ENCODE measurements at places on chromosomes 7 and 10.
A peak's percentile ranks its signal among the peaks of the same experiment; 100 is the strongest.

DNA sequence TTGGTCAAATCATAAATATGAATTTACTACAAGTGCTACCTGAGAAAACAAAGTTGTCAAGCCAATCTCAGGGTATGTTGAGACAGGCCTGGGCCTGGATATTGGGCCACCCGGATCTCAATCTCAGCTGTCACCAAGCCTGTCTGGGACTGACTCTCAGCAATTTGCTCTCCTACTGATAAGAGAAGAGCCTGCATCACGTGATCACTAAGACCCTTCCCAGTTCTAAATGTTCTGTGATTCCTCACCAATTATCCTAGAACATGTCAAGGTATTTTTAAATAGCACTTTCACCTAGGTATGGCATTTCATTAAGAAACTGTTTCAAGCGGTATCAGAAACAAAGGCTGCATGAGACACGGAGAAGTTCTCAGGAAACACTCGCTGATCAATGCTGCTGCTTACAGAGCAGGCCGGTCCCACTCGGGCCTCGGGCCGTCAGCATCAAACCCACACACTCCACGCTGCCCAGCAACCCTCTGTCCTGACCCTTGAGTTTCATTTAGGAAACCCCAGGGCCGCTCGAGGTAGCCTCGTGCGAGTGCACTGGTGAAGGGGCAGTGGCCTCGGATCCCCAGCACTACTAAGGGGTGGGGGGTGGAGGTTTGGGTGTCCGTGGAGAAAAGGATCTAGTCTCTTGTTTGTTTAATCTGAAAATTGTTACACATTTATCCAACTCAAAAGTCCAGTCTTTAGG is 4.1 kb downstream of the KLF6 start:
- DNase-seq, result no peak

DNA sequence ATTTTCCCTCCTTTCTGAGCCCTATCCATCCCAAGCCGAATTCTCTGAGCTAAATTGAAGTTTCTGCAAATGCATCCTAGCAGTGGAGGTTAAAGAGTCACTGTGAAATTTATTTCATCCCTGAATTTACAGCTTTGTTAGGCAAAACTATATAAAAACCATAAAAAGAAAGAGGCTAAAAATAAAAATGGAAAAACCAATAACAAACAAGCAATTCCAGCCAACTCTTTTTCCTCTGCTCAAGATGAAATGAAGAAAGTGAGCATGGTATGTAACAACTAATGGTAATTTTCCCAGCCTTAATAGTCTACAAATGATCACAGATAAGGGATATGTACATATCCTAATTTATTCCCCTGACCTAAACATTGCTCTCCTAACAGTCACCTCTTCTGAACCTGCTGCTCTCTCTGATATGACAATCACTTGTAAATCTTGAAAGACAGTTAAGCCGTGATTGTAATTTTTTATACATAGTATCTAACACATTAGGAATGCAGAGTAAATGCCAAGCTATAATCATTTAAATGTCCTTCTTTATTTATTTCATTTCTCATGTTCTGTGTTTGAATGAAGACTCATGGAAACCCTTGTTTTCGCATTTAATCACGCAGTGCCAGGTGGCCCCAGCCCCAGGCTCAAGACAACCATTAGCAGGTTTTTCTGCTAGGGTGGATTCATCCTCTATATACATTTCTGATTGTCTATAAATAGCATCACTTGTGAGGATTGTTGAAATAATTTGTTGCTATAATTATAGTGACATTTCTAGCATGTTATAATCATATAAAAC is 48.6 kb upstream of the NRP1 start:
- no peak for DNase-seq

GRCh38 chr10:7474388-7474787 is 63.6 kb upstream of the SFMBT2 start:
- no peak for DNase-seq

DNA sequence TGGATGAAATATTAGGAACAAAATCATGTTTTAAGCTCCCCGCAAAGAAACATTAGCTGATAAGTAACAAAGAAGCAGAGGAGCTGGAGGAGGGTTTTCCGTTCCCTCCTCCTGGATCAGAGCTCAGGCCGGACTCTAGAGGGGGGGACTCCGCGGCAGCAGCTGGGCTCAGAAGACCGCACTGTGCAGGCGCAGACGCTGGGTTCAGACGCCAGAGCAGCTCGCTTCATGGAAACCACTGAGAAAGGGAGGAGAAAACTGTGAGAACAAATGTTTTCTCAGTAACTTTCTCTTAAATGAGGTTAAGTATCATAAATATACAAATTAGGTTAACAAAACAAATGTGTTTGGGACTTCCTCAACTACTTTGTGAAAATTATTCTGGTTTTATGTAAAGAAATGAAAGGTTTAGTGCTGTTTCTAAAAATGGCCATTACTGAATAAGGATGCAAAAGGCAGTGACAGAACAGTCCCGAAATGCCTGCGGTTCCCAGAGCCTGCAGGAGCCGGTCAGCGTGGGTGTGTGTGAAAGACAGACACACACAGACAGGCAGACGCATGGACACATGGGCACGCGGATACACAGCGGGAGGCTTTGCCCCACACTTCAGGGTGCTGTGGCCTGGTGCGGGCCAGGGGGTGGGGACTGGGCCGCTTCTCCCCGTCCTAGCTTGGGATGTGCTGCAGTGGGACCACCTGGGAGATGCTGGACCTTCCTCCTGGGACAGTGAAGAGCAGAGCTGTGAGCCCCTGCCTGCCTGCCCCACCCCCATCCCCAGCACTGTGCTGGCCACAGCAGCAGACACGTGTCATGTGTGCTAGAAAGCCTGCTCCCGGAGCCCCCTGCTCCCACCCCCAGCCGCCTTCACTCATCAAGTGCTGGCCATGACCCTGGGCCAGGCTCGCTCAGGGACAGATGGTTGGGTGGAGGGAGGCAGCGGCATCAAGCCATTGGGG is 20.3 kb upstream of the ADGRA1 start:
- no peak for DNase-seq

DNA sequence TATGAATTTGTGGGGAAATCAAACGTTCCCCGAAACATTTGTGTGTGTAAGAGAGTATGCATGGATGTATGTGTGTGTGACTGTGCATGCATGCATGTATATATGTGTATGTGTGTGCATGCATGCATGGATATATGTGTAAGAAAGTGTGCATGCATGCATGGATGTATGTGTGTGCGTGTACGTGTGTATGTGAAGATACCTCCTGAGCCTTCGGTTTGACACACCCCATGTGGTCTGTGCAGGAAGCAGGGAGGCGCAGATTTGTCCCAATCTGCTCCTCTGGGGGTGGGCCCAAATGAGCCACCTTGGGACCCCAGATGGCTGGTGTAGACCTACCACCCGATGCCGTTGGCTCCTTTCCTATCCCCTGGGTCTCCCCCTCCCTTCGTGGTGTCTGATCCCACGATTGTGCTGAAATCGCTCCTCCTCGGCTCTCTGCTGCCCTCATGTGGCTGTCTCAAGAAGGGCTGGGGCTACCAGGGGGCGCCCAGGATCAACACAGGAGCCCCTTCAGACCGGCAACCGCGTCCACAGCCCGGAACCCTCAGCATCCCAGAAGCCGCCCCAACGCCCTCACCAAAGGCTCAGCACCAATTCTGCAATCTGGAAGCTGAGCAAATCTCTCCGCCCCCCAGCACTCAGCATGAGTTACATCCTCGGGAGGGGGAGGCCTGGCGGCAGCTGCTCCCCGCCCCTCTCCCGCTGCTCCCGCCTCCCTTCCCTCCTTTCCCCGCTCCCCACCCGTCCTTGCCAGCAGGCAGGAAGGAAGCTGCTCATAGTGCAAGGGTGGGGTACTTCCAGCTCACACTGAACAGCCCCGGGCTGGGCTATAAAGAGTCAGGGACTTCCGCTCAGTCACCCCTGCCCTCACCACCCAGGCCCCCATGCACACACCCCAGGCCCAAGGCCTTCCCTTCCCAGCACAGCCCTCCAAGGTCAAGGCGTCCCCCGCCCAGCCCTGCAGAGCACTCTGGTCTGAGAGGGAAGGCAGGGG is 2.3 kb upstream of the NOS3 start:
- peak; percentile 83 for DNase-seq

DNA sequence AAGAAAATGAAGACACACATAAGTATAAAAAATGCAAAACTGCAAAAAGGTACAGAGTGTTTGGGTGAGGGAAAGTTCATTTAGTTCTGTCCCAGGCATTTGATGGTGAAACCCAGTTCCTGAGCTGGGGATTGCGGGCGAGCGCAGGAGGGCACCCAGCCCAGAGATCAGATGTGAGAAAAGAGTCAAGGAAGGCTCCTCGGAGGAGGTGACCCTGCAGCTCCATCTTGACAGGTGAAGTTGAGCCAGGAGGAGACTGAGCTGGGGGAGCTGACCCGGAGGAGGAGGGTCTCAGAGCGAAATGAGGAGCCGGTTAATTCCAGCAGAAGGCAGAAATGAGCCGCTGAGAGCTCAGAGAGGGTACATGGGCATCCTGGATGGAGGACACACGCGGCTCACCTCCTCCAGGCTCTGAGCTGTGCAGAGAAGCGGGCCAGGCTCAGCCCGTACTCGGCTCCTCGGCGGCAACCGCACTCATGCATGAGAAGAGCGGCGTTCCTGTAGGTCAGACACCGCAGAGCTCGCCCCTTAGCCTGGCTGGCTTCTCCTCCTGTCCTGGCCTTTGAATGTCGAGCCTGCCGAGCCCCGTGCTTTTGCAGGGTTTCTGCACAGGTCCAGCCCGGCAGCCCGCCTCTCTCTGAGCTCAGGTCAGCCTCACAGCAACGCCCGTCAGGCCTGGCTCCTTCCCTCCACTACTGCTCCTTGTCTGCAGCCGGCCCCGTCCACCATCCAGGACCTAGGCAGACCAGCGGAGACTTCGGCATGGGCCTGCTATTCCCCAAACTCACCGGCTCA is 9.5 kb upstream of the RAMP3 start:
- no peak for DNase-seq

DNA sequence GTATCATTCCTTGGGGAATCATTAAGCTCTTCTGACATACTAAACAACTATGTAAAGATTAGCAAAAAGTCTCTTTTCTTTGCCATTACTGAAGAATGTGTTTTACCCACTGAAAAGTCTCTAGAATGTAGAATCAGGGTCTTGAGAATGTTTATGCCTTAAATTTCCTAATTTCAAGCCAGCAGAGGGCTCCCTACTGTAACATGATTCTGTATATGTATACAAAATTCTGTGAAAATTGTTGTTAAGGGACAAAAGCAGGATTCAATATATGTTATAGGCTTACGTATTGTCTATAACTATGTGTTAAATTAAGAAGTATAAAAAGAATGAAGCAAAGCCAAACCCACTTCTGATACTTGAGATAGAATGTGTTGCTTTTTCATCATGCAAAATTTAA is 296.9 kb upstream of the DGKB start:
- no peak for DNase-seq

DNA sequence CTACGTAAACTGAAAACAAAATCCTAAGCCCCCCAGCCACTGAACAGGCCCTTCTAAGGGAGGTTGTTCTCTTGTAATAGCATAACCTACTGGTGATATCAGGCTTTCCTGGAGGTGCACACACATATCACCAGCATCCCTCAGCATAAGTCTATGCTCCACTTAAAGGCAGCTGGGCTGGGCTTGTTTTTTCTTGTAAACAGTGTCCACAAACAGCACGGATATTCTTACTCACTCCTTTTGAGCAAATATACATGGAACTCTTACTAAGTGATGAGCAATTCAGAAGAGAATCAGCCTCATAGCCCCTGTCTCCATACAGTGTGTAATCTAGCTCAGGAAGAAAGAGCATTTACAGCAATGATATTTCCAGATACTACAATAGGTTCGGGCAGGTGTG is 2.4 kb downstream of the LRIT1 start:
- no peak for DNase-seq

DNA sequence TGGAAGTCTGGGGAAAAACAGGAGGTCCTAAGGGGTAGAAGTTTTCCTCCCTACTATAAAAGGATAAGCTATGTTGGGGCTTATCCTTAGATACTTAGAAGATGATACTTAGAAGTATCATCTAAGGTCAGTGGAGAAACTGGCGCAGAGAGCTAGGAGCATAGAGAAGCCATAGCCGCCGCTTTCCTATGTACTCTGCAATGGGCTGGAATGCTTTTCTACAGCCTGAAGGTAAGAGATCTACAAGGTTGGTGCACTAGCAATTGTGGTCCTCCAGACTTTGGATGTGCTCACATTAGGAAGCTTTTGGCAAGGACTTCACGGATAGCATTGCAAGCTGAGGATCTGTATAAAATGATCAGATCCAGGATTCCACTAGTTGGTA is 12.4 kb upstream of the OPTN start:
- no peak for DNase-seq

All from NCI-H2171 (cell line).